Hair follicular keratinocyte (primary cell): ENCODE measurements at places on chromosomes 3 and 15. TPM values are rescaled to one million over a fixed set of nuclear protein-coding genes. Genes with fewer than 3 reads are reported as not detected.

Gene SQOR
- 159 and 198 TPM in 2 replicates for total RNA-seq

Gene PLCD1
- total RNA-seq = 19.9 and 52.9 TPM in 2 replicates

Gene IL17RD
- 1.1 and 1.3 TPM in 2 replicates for total RNA-seq

Gene SLC28A2
- total RNA-seq = not detected in 2 replicates

Gene OIP5
- 7.6 and 22.3 TPM in 2 replicates for total RNA-seq

Gene RPSA
- 2,555 and 2,813 TPM in 2 replicates for total RNA-seq

Gene DENND4A
- total RNA-seq = 6.1 and 6.4 TPM in 2 replicates
